ENCODE measurements at places on chromosomes 11 and 22.

DNA sequence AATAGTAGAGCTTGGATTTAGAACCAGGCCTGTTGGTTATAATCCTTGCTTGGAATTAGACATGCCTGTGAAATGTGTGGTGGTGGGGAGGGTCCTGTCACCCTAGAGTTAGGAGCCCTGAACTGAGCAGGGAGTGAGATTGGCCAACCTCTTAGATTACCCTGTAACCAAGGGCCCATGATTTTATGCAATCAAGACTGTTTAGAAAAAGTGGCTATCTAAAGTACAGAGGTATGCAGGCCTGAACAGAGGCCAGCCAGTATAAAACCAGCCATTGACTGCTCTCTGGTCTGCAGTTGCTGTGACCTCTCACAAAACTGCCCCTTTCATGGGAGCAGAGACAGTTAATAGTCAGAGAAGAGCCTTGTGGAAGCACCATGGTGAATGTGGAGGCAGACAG is 36.2 kb downstream of the SERPINH1 start:
- DNase-seq: no peak

- DNase-seq: no peak
These were observed 8.2 kb upstream of the F2 start for GRCh38 chr11:46710821-46711269.

GRCh38 chr11:71131861-71132260 is 120.5 kb downstream of the SHANK2 start:
- DNase-seq: no peak

DNA sequence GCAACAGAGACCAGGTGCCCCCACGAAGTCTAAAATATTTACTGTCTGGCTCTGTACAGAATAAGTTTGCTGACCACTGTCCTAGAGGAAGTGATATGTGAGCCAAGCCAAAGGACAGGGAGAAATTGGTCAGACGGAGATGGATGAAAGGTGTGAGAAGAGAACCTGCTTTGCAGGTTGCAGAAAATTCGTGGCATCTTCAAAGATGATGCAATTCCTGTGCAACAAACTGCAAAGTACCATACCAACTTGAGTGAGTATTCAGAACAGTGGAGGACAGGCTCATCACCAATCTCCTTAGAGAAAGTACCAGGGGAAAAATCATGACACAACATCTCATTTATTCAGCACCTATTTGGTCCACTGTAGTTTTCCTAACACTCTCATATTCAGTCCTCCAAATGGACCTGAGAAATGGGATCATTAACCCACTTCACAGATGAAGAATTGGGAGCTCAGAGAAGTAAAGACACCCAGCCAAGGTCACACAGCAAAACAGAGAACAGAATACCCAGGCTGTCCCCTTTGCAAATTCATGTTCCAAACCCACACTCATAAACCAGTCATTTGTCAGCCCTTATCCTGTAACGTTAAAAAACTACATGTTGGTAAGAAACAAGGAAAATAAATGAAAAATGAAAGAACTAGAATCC is 536.8 kb downstream of the MIAT start:
- DNase-seq: no peak

- no peak for DNase-seq
These were observed 113.1 kb upstream of the TTC12 start for GRCh38 chr11:113201054-113201818.

GRCh38 chr11:17479284-17480214 is 2.9 kb upstream of the ABCC8 start:
- DNase-seq: no peak

DNA sequence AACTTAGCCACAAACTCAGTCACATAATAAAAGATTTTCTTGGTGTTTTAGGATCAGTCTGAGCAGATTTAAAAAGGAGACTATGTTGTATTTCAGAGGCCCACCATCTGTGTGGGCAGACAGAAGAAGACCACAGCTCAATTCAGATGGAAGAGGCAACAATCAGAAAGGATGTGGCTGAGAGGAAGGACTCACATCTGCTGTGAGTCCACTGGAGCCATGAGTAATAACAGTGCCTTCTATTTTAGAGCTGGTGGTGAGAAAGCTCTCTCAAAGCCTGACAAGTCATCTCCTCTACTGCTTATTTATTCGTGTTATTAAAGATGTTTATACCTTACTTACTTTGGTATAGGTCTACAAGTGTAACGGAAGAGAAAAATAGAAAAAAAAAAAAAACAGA is 357.2 kb downstream of the OPCML start:
- no peak for DNase-seq

GRCh38 chr11:63470311-63470710 is 20.7 kb downstream of the PLAAT5 start:
- no peak for DNase-seq

GRCh38 chr11:100593291-100593690 is 93.8 kb upstream of the ARHGAP42 start:
- DNase-seq: no peak

- DNase-seq: no peak
These were observed 1.4 kb downstream of the TTC12 start for GRCh38 chr11:113315811-113316210.

DNA sequence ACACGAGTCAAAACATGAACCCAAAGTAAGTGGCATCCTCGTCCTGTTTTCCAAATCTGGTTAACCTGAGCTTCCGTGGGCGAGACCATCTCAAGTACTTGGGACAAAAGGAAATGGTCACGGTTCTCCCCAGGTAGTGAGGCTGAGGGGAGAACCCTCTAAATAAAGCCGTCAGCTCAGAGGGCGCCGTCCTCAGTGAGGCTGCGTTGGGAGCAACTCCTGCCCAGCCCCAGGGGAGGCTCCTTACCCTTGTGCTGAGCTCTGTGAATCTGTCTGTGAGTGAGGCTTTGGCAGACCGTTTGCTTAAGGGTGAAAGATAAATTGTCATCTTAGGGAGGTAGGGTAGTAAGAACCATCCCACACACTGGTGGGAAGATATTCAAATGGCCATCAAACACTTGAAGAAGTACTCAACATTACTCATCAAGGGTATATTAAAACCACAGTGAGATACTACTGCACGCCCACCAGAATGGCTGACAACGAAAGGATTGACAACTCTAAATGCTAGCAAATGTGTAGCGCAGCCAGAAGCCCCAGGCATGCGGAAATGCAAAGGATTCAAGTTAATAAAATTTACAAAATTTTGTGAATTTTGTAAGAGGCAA is 321.0 kb downstream of the TBC1D22A start:
- no peak for DNase-seq

Measured in stimulated activated CD8-positive, alpha-beta memory T cell treated with anti-CD3 and anti-CD28 coated beads, Interleukin-4, amount 100 ng/mL, for 1 hour (primary cell).